ENCODE measurements at places on chromosomes 4 and X. TPM values are rescaled to one million over a fixed set of nuclear protein-coding genes. Genes with fewer than 3 reads are reported as not detected.
A peak's percentile ranks its signal among the peaks of the same experiment; 100 is the strongest.

GRCh38 chr4:13541720-13542576 lies 2.4 kb downstream of the NKX3-2 start:
- DNase-seq: peak; percentile 81

GRCh38 chr4:106694232-106694631 lies 325.7 kb upstream of the GIMD1 start:
- DNase-seq: no peak

DNA sequence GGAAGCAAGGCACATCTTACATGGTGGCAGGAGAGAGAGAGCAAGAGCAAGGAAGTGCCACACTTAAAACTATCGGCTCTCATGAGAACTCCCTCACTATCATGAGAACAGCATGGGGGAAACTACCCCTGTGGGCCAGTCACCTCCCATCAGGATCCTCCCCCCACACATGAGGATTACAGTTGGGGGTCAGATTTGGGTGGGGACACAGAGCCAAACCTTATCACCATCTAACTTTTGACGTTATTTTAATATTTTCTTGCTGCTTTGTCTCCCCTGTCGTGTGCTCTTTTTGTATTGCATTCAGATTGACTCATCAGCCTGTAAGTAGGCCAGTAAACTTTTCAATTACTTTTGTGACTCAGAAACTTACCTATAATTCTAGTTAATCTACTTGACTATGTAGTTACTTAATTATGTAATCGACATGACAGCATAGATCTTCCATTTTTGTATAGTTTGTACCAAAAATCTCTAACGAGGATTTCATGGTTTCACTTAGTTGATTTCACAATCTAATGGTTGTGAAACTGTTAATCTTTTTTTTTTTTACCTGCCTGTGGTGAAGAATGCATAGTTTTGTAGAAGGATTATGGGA lies 18.3 kb downstream of the STIM2 start:
- no peak for DNase-seq

- no peak for DNase-seq
Measured at GRCh38 chr4:128416921-128417320, 129.3 kb upstream of the PGRMC2 start.

DNA sequence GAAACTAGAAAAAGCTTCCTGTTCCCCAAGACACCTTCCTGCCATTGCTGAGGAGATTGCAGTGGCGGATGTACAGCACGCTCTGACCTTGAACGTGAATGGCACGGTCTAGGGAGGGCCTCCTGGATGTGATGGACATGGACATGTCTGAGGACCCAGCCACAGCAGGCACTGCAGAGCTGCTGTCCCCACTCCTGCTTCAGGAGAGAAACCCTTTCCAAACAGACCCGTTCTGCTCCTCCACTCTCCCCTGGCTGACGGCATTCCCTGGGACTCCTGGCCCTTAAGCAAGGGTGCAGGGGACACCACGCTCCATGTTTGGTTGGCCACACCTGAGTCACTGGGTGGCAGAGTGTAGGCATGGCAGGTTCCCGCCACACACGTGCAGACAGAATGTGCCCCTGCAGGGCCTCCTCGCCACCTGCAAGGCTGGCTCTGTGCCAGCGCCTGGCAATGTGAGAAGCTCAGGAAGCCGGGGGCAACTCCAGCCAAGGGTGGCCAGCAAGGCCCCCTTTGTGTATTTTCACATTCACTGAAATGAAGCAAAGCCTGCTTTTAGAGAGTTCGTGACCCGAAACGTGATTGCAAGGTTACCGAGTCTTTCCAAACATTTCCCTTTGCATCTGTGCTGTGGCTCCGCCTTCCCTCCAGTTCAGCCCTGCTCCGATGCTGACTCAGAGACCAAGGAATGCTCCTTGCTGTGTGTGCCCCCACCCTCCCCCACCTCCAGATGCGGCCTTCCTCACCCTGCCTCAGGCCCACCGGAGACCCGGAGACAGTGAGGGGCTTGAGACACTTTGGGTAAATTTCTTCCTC lies 46.1 kb downstream of the HTRA3 start:
- DNase-seq: peak; percentile 86

- DNase-seq: no peak
Measured at GRCh38 chr4:129327637-129328036, 231.7 kb downstream of the C4orf33 start.

GRCh38 chrX:85992811-85993229 lies 54.5 kb downstream of the CHM start:
- no peak for DNase-seq

GRCh38 chr4:112860830-112861690 lies 188.4 kb upstream of the ANK2 start:
- DNase-seq: peak; percentile 36

DNA sequence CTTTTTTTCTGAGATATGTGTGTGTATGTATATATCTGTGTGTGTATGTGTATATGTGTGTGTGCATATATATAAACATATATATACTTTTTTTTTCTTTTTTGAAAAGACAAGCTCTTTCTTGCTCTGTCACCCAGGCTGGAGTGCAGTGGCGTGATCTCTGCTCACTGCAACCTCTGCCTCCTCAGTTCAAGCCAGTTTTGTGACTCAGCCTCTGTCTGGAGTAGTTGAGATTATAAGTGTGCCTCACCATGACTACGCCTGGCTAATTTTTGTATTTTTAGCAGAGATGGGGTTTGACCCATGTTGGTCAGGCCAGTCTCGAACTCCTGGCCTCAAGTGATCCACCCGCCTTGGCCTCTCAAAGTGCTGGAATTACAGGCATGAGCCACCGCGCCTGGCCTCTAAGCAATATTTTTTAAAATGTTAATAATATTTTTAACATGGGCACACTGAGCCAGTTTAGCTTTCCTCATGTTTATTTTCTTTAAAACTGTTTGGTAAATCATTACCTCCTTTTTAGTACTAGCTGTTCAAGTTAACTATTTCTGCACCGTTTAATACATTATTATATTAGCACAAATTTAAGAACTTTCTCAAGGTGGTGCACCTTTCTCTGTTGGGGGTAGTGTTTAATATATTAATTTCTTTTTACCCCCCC lies 33.3 kb downstream of the BBS12 start:
- DNase-seq: no peak

- no peak for DNase-seq
Measured at GRCh38 chrX:9352694-9353411, 112.0 kb upstream of the TBL1X start.

- no peak for DNase-seq
Measured at GRCh38 chr4:159250751-159251325, 148.0 kb downstream of the RAPGEF2 start.

- no peak for DNase-seq
Measured at GRCh38 chr4:88101165-88101564, 57.3 kb downstream of the ABCG2 start.

DNA sequence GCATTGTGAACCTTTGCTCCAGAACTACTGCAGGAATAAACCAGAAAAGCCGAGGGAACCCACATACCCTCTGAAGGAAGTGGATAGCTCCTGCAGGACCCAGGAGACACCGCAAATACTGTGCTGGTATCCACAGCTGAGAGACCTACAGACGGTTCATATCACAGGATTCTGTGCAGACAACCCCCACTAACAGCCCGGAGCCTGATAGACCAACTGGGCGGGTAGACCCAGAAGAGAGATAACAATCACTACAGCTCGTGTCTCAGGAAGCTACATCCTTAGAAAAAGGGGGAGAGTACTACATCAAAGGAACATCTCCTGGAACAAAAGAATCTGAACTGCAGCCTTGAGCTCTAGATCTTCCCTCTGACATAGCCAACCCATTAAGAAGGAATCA lies 150.8 kb downstream of the FRAS1 start:
- no peak for DNase-seq

DNA sequence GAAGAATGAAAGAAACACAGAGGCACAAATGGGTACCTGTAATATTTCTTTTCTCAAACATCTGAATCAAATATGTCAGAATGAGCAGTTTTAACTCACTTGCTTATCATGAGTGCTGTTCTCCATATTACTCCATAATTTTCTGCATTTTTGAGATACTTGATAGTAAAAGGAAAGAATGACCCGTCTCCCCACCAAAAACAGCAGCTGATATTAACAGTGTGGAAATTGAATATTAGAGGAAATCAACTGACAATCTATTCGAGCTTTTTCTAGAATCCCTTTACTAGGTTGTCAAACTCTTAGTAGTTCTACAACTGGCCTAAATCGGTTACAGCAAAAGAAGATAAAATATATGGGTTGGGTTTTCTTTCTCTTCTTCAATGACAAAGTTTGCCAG lies 49.9 kb upstream of the HELT start:
- DNase-seq: no peak

GRCh38 chr4:78417603-78418002 lies 134.0 kb upstream of the ANXA3 start:
- peak; percentile 24 for DNase-seq

DNA sequence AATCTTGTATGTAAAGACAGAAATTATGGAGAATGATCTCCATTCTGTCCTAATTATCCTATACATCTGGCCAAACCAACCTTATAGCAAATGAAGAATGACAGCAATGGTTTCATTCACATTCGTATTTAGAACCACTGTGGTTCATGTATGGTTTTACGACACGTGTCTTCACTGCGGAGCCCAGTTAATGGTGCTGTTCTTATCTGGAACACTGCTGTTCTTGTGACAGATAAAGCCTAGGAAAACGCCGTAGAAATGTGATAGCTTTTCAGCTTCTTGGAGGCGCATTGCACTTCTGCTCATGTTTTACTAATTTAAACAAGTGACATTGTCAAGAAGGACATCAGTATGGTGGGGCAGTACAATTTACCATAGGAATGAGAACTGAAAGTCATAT lies 2266.4 kb upstream of the TENM3 start:
- no peak for DNase-seq

GRCh38 chr4:3518511-3518880 lies 13.7 kb downstream of the LRPAP1 start:
- DNase-seq: no peak

DNA sequence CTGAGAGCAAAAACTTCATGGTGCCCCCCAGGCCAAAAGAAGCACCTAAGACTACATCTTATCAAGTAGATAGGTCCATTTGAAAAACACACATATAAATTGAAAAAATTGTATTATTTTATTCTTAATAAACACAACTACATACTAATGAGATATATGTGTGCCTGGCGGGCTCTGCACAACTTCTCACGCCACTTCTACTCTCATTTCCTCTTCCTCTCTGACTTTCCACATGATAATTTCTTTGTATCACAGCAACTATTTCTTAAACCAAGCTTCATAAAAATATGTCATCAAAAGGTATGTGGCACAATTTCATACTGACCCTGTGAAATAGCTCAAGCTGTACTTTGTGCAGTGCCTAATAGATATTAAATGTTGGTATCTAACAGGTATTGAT lies 10.7 kb upstream of the NPY2R start:
- no peak for DNase-seq

DNA sequence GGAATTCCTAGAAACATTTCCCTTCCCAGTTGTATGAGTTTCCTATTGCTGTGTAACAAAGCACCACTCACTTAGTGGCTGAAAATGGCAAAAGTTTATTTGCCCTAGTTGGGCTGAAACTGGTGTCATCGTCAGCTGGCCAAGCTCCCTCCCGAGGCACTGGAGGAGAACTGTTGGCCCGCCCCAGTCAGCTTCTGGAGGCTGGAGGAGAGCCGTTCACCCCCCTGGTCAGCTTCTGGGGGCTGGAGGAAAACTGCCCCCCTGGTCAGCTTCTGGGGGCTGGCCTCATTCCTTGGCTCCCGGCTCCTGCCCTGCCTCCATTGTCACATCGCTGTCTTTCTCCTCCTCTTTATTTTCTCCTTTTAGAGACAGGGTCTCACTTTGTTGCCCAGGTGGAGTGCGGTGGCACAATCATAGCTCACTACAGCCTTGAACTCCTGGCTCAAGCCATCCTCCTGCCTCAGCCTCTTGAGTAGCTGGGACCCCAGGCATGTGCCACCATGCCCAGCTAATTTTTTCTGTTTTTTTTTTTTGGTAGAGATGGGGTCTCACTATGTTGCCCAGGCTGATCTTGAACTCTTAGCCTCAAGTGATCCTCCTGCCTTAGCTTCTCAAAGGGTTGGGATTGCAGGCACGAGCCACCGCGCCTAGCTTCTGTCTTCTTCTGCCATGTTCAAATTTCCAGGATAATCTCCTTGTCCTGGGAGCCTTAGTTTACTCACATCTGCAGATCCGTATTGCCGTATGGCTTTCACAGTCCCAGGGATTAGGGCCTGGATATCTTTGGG lies 3.2 kb downstream of the RGS12 start:
- no peak for DNase-seq

GRCh38 chrX:23292988-23293651 lies 41.5 kb upstream of the PTCHD1 start:
- no peak for DNase-seq

- DNase-seq: no peak
Measured at GRCh38 chr4:80074069-80074468, 1.0 kb upstream of the ANTXR2 start.

GRCh38 chrX:102767287-102767686 lies 46.7 kb downstream of the GPRASP3 start:
- DNase-seq: no peak

GRCh38 chr4:2132438-2132837 lies 73.3 kb downstream of the NAT8L start:
- DNase-seq: no peak

- no peak for DNase-seq
Measured at GRCh38 chr4:15901998-15902397, 36.5 kb downstream of the FGFBP1 start.

GRCh38 chr4:14871676-14872430 lies 130.4 kb upstream of the CPEB2 start:
- DNase-seq: peak; percentile 38

GRCh38 chr4:81470456-81471297 lies 1.0 kb downstream of the RASGEF1B start:
- peak; percentile 30 for DNase-seq

- DNase-seq: no peak
Measured at GRCh38 chr4:112290341-112290740, 4.6 kb upstream of the TIFA start.

GRCh38 chr4:53830511-53830910 lies 233.9 kb downstream of the CHIC2 start:
- DNase-seq: no peak

DNA sequence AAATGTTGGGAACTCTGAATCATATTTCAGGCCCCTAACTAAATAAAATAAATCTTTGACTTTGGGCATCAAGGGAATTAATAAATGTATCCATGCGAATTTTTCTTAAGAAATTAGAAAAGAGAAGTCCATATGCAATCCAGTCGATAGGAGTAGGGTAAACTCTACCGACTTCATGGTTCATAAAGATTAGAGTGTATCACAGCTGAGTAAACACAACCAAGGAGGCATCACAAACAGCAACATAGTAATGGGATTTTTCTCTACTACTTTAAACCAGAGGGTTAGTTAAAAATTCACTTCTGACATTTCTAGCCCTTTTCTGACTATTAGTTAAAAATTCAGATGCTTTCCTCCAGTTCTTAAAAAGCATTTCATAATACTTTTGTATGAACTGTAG lies 19.9 kb downstream of the SEPTIN11 start:
- no peak for DNase-seq

- DNase-seq: no peak
Measured at GRCh38 chrX:105876658-105877057, 54.3 kb downstream of the NRK start.

- no peak for DNase-seq
Measured at GRCh38 chr4:27272217-27272616, 411.6 kb downstream of the STIM2 start.

- DNase-seq: no peak
Measured at GRCh38 chrX:17547658-17548057, 172.7 kb downstream of the NHS start.

PNMA3 gene
- 5.2 TPM for total RNA-seq

BST1 gene
- total RNA-seq: 1.00 TPM

HSFX2 gene
- 1.2 TPM for total RNA-seq

PDE5A gene
- total RNA-seq: 24.4 TPM

NUDT6 gene
- 12.3 TPM for total RNA-seq

TRPC5OS gene
- total RNA-seq: 0.21 TPM

RNF128 gene
- 1.0 TPM for total RNA-seq

GAGE1 gene
- not detected for total RNA-seq

NSUN7 gene
- 26.5 TPM for total RNA-seq

TKTL2 gene
- not detected for total RNA-seq

UGT2B15 gene
- total RNA-seq: not detected

BEX1 gene
- 81.4 TPM for total RNA-seq

All from H7 (cell line).